HFFc6 (cell line): ENCODE measurements at places on chromosomes 3 and 15. TPM values are rescaled to one million over a fixed set of nuclear protein-coding genes. Genes with fewer than 3 reads are reported as not detected.

GRCh38 chr3:147423798-147424580, 14.8 kb downstream of the ZIC1 start:
- DNase-seq: no peak

DNA sequence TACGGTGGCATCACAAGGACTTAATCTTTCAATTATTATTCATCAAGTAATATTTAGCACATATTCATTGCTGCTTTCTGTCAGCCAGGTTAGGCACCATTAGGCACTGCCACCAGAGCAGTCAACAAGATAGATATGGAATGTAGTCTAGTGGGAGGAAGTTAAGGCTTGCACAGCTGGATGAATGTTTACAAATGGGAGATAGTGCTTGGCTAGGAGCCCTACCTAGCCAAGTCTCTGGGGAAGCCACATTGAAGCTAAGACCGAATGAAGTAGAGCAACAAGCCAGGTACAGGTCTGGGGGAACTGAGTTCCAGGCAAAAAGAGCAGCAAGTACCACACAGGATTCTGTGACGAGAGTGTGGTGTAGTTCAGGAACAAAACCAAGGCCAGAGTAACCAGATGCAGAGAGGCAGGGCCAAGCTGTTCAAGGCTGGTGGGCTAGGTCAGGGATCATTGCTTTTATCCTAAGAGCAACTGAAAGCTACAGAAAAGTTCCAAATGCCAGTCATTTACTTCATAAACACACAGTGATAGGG, 33.4 kb upstream of the SCAANT1 start:
- DNase-seq: no peak

DNA sequence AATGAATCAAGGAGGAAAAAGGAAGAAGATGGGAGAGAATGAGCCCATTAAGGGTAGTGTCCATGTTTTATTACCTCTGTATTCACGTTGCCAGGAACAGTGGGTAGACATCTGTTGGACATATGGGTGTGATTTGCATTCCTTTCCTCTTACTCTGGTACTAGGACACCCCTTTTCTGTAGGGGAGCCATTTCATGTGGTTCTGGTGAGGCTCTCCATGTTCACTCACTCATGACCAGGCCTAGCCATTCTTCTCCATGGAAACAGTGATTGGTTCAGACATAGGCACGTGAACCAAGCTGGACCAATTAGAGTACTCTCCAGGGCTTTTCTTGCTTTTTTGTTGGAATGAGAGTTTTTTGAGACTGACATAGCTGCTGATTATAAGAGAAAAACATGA, 39.6 kb upstream of the PDCD6IP start:
- DNase-seq: peak; percentile 27

- no peak for DNase-seq
These were observed 85.2 kb upstream of the IQSEC1 start for GRCh38 chr3:13158408-13158807.

GRCh38 chr3:196111939-196112386, 30.1 kb upstream of the TFRC start:
- DNase-seq: no peak

GRCh38 chr3:197595470-197596185, 39.9 kb upstream of the BDH1 start:
- DNase-seq: no peak

- DNase-seq: no peak
These were observed 423.6 kb upstream of the MDFIC2 start for GRCh38 chr3:70736009-70736408.

DNA sequence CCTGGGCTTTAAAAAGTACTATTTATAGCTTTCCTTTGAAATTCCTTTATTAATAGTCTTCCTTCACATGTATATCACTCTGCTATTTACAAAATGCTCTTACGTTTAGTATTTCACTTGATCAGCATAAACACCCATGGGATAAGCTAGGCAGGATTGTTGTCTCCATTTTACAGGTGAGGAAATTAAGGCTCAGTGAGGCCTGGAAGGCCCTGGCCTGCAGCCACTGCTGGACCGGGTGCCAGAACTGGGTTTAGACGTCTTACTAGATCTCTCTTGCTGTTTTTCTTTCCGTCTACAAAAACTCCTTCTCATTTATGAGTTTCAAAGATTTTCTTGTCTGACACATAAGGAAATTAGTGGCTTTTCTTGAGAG, 236.4 kb downstream of the LPP start:
- DNase-seq: no peak

DNA sequence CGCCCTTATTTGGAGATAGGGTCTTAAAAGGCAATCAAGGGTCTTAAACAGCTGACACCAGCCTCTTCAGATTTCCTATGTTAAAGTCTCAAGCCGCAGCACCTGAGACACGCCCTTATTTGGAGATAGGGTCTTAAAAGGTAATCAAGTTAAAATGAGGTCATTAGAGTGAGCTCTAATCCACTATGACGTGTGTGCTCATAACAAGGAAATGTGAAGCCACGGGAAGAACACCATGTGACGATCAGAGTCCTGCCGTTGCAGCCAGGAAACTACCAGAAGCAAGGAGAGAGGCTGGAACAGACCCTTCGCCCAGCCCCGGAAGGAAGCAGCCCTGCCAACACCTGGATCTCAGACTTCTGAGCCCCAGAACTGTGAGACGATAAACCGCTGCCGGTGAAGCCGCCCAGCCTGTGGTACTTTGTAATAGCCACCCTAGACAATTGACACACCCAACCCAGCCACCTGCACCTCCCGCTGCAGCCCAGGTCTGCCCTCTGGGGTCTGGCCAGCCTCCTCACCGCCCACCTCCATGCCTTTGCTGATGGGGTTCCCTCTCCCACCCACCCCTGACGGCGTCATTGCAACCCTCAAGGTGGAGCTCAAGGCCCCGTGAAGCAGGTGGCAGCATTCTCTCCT, 137.9 kb downstream of the MEGF11 start:
- DNase-seq: no peak

DNA sequence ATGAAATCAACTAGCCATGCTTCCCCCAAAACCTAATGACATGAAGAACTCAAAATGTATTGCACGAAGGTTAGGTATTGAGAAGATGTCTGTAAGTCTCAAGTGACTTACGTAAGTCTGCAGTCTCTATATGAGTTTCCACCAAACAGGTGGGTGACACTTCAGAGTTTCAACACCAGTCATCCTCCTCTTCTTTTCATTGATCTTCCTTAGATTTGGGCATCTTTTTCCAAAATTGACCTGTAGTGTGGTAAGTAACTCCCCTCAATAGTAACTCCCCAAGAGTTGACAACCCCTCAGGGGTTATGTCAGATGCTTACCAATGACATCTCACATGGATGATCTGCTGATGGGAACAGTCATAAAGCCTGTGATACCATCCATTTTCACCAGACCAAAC, 46.1 kb downstream of the GPR176 start:
- DNase-seq: no peak

DNA sequence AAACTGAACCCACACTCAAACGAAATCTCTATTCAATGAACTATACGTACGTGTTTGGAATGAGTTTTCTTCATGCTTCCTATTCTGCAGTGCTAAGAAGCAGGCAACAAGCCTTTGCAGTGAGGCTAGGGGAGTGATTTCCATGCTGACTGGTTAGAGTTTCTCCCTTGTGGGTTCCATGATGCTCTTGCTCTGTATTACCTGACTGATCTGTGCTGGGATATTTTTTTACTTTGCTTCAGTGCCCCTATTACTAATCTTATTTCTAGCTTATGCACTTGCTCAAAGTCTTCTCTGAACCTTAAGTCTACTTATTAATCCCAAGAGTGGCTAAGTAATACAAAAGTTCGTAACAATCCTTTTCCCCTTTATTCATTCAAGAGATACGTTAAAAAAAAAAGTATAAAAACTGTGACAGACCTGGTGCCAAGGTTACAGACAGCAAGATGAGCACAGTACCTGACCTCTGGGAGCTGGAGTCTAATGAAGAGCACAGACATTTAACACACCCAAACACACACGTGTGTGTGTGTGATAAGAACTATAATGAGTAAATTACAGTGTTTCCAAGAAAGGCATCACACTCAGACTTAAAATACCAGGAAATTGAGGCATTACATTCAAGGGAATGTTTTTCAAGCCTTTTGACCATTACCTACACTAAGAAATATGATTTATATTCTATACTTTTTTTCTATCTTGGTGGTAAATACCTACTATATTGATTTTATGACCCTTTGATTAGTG, 50.5 kb upstream of the FBN1 start:
- no peak for DNase-seq

- no peak for DNase-seq
These were observed 120.1 kb downstream of the VGLL4 start for GRCh38 chr3:11523572-11524101.

GRCh38 chr3:142976621-142977398, 13.3 kb upstream of the PAQR9 start:
- DNase-seq: peak; percentile 92

DNA sequence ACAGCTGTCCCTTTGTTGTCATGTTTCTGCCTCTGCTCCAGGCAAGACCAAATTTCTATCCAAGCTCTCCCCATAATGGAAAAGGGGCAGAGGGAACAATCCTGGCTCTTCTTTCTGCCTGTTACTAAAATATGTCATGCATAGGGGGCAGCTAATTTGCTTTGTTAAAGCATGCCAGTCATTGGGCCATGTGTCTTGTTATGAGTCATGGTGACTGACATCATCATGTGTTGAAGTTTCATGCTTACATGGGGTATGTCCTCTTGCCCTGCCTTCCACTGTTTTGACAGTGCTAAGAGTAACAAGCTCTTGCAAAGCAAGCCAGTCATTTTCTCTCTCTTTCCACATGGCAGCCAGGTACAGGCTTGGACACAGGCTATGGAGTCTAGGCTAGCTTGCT, 268.9 kb downstream of the GABRB3 start:
- DNase-seq: no peak

DNA sequence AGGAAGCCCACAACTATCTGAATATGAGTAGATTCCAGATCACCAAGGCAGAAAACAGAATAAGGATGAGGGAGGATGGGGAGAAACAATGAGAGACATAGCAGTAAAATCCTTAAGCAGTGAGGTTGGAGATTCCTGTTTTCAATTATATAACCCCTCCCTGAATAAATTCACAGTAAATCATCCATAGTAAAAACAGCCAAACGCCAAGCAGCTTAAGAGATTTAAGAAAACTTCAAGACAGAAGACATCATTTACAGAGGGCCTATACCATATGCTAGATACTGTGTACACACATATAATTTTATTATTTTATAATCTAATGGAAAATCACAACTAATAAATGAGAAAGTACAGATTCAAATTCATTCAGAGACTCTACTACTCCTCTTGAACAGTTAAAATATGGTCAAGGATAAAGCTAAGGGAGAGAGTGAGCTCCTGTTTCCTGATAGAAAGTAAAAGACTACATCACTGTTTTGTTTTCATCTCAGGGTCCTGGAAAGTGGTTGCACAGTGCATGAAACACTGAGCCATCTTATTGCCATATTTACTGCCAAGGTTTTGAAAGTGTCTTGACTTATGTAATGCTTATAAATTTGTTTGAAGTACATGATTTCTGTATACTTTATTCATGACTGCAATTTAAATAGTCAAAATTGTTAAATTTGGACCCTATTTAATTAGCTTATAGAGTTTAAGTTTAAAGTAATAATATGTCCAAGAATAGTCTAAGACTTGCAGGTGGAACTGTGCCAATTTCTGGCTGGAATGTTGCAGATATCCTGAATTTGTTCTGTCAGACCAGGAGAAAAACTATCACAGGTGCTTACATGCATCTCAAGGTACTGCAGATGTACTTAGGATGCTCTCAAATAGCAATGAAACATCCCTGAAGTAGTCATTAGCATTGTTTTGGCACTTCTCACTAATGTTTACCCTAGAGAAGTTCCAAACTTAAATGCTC, 141.4 kb downstream of the TBL1XR1 start:
- no peak for DNase-seq

GRCh38 chr15:73694419-73694818, 10.2 kb downstream of the CD276 start:
- DNase-seq: no peak

GRCh38 chr3:143084856-143085731, 34.5 kb upstream of the CHST2 start:
- peak; percentile 34 for DNase-seq

DNA sequence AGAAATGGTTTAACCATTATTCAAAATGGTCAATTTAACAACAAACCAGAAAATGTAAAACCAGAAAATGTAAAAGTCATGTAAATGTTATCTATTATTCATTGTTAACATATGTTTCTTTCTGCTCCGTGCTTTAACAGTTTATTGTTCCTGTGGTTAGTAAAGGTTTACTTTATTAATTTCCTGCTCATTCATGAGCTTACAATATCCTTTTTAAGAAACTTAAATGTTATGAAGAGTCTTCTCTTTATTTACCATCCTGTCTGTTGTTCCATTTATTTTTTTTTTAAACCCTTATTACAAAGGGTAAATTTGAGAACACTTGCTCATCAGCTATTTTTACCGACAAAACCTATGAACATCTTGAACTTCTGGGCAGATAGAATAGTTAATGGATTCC, 148.1 kb downstream of the GHSR start:
- DNase-seq: no peak

DNA sequence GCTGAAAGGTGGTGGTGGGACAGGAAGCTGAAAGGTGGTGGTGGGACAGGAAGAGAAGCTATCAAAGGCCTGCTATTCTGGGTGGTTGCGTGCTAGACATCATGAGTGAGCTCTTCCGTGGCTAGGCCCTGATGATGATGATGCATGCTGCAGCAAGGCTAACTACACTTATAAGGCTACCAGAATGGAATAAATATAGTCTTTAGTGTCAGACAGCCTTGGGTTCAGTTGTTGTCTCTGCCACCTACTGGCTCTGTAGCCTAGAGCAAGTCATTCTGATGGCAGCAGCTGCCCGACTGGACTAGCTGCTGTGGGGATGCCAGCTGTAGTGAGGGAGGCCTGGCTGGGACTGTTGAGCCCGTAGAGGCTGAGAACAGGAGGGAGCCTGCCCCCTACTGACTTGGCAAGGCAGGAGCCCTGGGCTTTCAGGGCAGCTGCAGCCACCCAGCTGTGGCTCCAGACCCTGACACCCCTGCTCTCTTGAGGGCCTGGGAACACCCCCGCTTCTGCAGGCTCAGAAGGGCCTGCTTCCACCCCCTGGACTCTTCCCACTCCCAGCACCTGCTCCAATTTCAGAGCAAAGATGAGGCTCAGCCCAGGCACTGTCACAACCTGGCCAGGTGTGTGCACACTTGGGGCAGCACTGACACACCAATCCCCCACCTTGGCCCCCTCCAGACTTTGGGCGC, 21.4 kb upstream of the ZBED2 start:
- DNase-seq: peak; percentile 81

DNA sequence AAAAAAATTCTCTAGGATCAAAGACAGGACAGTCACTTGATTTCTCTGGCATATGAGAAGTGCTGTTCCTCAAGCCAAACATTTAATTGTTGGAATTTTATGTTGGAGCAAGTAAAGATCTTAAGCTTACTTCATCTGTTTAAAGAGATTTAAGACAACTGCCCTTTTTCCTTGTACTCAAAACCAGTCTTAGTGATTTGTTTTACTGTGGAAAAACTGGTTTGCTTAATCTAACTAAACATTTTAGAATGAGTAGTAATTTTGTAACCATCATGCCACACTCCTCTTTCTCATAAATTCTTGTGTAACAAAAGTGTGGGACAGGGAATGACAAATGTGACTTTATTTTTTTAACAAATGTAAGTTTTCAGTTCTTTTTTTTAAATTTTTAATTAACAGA, 18.4 kb downstream of the PRKCI start:
- no peak for DNase-seq

- no peak for DNase-seq
These were observed 103.6 kb downstream of the RSRC1 start for GRCh38 chr3:158213461-158213860.

The VEPH1 gene
- 32.3 and 65.5 TPM in 2 replicates for total RNA-seq

The PRICKLE2 gene
- 18.6 TPM in 2 replicates for total RNA-seq

The PAQR5 gene
- 0.93 to 1.9 TPM (median 1.8 TPM) in 3 replicates for total RNA-seq

The GATM gene
- total RNA-seq: 0.34 to 0.41 TPM (median 0.38 TPM) in 3 replicates

The ACKR2 gene
- total RNA-seq: 0.10 TPM in 1 of 3 replicates, not detected in the others

The LOXL1 gene
- 275 to 309 TPM (median 292 TPM) in 3 replicates for total RNA-seq

The GOLGA8S gene
- total RNA-seq: not detected in 3 replicates

The ANAPC13 gene
- 124 to 142 TPM (median 135 TPM) in 3 replicates for total RNA-seq

The CLDN1 gene
- total RNA-seq: 0.60 to 0.79 TPM (median 0.61 TPM) in 3 replicates
